ENCODE measurements at places on chromosomes 12 and 14.

- DNase-seq: no peak
- peak overlapping the region; percentile 92 for H3K27ac ChIP-seq
- H3K4me1 ChIP-seq: peaks cover 87% of the 10 kb centered on the region
- H3K36me3 ChIP-seq: no peaks in the 10 kb centered on the region
Observed at GRCh38 chr14:65972346-65972870, 513.8 kb upstream of the CCDC196 start.

DNA sequence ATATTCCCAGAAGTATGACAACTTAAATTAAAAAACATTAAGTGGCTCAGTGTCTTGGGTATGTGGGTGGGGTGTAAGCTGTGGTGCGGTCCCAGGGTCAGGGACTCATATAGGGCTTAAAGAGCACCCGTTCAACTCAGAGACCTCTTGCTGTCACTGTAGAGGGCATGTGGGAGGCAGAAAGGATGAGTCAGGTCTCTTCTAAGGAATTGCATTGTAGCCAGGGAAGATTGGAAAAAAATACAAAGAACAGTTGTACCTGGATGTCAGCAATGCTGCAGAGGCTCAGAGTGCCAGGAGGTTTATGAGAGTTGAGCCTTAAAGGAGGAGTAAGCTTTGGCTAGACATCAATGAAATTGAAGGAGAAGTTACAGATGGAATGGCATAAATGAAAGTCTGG lies 104.1 kb downstream of the MYRFL start:
- H3K27ac ChIP-seq: peak overlapping the region; percentile 6
- no peak for DNase-seq
- H3K27me3 ChIP-seq: peaks cover 6% of the 10 kb centered on the region
- no peak overlapping the region for H3K4me3 ChIP-seq
- peaks cover 54% of the 10 kb centered on the region for H3K4me1 ChIP-seq

GRCh38 chr14:86596024-86596423 lies 1066.1 kb downstream of the FLRT2 start:
- peaks cover 3% of the 10 kb centered on the region for H3K27me3 ChIP-seq
- no peaks in the 10 kb centered on the region for H3K4me1 ChIP-seq
- H3K4me3 ChIP-seq: no peak overlapping the region
- H3K27ac ChIP-seq: no peak overlapping the region
- H3K36me3 ChIP-seq: no peaks in the 10 kb centered on the region

GRCh38 chr14:54665946-54666345 lies 99.0 kb downstream of the SAMD4A start:
- H3K4me3 ChIP-seq: no peak overlapping the region
- DNase-seq: no peak
- H3K27me3 ChIP-seq: peaks cover 2% of the 10 kb centered on the region
- H3K36me3 ChIP-seq: no peaks in the 10 kb centered on the region
- peaks cover 31% of the 10 kb centered on the region for H3K4me1 ChIP-seq

GRCh38 chr14:36556811-36557433 lies 25.5 kb downstream of the NKX2-8 start:
- H3K27me3 ChIP-seq: peaks cover 52% of the 10 kb centered on the region
- H3K27ac ChIP-seq: no peak overlapping the region
- peaks cover 6% of the 10 kb centered on the region for H3K4me1 ChIP-seq
- H3K36me3 ChIP-seq: no peaks in the 10 kb centered on the region
- no peak overlapping the region for H3K4me3 ChIP-seq

GRCh38 chr14:64870160-64870559 lies 9.5 kb downstream of the SPTB start:
- DNase-seq: no peak
- H3K36me3 ChIP-seq: peaks cover 5% of the 10 kb centered on the region
- no peak overlapping the region for H3K4me3 ChIP-seq

- no peaks in the 10 kb centered on the region for H3K36me3 ChIP-seq
- H3K27ac ChIP-seq: no peak overlapping the region
- DNase-seq: no peak
- H3K4me1 ChIP-seq: no peaks in the 10 kb centered on the region
Observed at GRCh38 chr12:79482323-79482722, 208.4 kb downstream of the PAWR start.

- no peak for DNase-seq
- H3K4me1 ChIP-seq: peaks cover 29% of the 10 kb centered on the region
- H3K4me3 ChIP-seq: no peak overlapping the region
- peaks cover 67% of the 10 kb centered on the region for H3K36me3 ChIP-seq
- peak overlapping the region; percentile 29 for H3K27ac ChIP-seq
Observed at GRCh38 chr12:109952873-109953272, 43.3 kb downstream of the GIT2 start.

DNA sequence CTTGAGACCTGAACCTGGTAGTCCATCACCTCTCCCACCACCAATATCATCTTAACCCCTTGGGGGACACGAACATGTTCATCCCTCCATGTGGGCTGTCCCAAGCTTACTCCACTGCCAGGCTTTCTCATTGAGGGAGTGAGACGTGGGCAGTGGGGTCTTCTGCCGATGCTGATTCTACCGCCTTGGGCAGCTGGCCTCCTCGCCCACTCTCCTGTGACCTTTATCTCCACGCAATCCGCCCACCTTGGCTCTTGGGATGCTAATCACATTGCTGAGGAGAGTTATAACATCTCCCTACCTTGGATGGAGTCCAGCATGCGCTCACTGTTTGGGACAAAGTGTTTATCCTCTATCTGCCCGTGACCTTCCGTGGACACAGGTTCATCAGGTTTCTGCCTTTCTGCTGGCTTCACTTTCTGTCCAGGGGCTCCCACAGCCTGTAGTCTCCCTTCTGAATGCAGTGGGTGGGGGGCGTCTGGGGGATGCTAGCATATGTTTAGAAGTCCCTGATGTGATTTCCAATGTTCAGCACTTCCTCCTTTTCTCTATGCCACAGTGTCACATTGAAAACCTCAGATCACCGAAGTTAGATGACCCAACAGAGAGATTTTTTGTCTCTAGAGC lies 53.2 kb upstream of the ESRRB start:
- H3K36me3 ChIP-seq: no peaks in the 10 kb centered on the region
- H3K27ac ChIP-seq: no peak overlapping the region
- H3K27me3 ChIP-seq: peaks cover 93% of the 10 kb centered on the region
- DNase-seq: no peak

DNA sequence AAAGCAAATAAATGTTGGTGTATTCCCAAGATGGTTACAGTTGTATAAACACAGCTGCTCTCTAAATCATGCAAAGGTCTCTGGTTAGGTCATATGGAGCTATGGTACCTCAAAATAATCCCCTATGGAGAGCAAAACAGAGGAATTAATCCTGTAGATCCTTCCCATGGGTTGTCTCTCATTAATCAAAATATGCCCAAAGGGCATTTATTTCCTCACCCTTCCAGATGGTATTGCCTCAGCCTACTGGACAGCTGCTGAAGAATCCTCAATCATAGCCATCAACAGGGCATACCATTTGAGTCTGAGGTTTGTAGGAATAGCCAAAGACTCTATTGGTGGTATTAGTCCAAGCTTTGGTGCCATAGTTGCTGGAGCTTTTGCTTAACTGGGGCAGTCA lies 360.9 kb downstream of the RPL10L start:
- H3K27ac ChIP-seq: no peak overlapping the region
- DNase-seq: no peak
- H3K4me1 ChIP-seq: peaks cover 6% of the 10 kb centered on the region
- H3K36me3 ChIP-seq: peaks cover 13% of the 10 kb centered on the region
- H3K27me3 ChIP-seq: no peaks in the 10 kb centered on the region
- no peak overlapping the region for H3K4me3 ChIP-seq

DNA sequence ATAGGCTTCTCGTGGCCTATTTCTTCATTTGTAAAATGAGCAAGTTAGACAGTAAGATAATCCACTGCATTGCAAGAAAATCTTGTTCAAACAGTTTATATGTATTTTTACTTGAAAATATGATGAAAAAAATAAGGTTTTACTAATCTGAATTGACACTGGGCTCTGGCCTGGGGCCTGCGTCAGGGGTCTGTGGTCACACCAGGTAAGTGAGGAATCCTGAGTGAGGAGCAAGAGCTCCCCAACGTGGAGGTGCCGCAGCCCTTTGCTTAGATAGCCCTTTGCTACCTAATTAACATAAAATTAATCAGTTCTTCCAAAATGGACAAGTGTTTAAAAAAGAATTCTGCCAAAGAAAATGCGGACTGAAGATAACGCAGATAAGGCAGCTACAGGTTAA lies 39.1 kb upstream of the STAB2 start:
- no peak overlapping the region for H3K4me3 ChIP-seq
- DNase-seq: no peak
- no peaks in the 10 kb centered on the region for H3K36me3 ChIP-seq
- H3K27ac ChIP-seq: no peak overlapping the region

- no peak for DNase-seq
- peaks cover 10% of the 10 kb centered on the region for H3K36me3 ChIP-seq
- peak overlapping the region; percentile 87 for H3K4me3 ChIP-seq
Observed at GRCh38 chr14:24270537-24271133, 762 bp downstream of the RABGGTA start.

DNA sequence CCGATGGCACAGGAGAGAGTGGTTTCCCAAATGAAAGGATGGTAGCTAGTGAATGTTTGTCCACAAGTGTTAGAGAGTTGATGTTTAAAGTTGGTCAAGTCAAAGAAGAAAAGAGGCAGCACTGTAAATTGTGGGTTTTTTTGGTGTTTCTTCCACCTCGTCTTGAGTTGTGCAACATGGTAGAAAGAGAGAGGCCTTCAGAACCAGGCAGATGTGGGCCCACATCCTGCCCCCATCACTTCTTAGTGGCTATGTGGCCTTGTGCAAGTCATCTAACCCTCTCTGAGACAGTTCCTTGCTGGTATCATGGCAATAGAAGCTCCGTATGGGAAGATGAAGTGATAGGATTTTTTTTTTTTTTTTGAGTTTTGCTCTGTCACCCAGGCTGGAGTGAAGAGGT lies 60.8 kb downstream of the NDUFA12 start:
- no peak overlapping the region for H3K27ac ChIP-seq
- H3K4me1 ChIP-seq: peaks cover 11% of the 10 kb centered on the region
- H3K27me3 ChIP-seq: peaks cover 4% of the 10 kb centered on the region
- no peaks in the 10 kb centered on the region for H3K36me3 ChIP-seq
- H3K4me3 ChIP-seq: no peak overlapping the region

DNA sequence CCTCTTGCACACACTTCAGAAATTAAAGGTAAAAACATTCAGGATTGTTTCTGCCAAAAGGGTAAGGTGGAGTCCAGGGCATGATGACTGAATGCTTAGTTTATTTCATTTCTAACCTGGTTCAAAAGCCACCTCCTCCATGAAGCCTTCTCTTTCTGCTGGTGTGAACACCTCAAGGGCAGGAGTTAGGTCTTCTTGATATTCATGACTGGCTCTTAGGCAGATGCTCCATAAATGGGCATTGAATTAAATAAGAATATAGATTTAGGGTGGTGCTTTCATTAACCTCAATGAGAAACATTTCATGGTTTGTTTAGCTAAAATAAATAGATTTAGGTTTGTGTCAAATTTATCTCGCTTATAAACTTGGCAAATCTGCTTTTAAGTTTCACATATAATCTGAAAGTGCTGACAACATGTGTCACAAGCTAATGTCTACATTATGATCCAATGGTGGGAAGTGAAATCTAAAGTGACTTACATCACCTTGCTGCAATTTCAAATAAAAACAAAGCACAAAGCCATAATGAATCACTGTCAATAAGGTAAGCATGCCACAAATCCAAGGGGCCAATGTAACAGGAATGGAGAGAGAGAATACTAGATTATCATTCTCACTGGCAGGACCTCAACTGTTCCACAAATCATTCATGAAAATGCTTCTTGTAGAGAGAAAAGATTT lies 72.7 kb upstream of the GRIP1 start:
- no peaks in the 10 kb centered on the region for H3K36me3 ChIP-seq
- no peak overlapping the region for H3K27ac ChIP-seq
- H3K4me3 ChIP-seq: no peak overlapping the region
- H3K4me1 ChIP-seq: peaks cover 12% of the 10 kb centered on the region
- DNase-seq: no peak
- H3K27me3 ChIP-seq: no peaks in the 10 kb centered on the region

- no peak overlapping the region for H3K4me3 ChIP-seq
- no peaks in the 10 kb centered on the region for H3K27me3 ChIP-seq
- no peak overlapping the region for H3K27ac ChIP-seq
Observed at GRCh38 chr12:100017056-100017455, 32.3 kb upstream of the ANKS1B start.

GRCh38 chr12:69985656-69986055 lies 160.6 kb downstream of the MYRFL start:
- no peak overlapping the region for H3K4me3 ChIP-seq
- no peak overlapping the region for H3K27ac ChIP-seq
- peaks cover 3% of the 10 kb centered on the region for H3K27me3 ChIP-seq
- H3K4me1 ChIP-seq: no peaks in the 10 kb centered on the region
- DNase-seq: peak; percentile 25

GRCh38 chr12:2138871-2139308 lies 86.1 kb downstream of the CACNA1C start:
- peaks cover 27% of the 10 kb centered on the region for H3K4me1 ChIP-seq
- no peak for DNase-seq
- H3K27ac ChIP-seq: no peak overlapping the region
- H3K27me3 ChIP-seq: peaks cover 6% of the 10 kb centered on the region
- H3K36me3 ChIP-seq: peaks cover 9% of the 10 kb centered on the region
- H3K4me3 ChIP-seq: no peak overlapping the region

- DNase-seq: no peak
- H3K4me3 ChIP-seq: no peak overlapping the region
- no peak overlapping the region for H3K27ac ChIP-seq
- H3K4me1 ChIP-seq: peaks cover 7% of the 10 kb centered on the region
- H3K27me3 ChIP-seq: peaks cover 4% of the 10 kb centered on the region
Observed at GRCh38 chr14:27668531-27668930, 1070.7 kb upstream of the NOVA1 start.

- H3K4me3 ChIP-seq: no peak overlapping the region
- no peaks in the 10 kb centered on the region for H3K36me3 ChIP-seq
- peaks cover 4% of the 10 kb centered on the region for H3K27me3 ChIP-seq
- no peak overlapping the region for H3K27ac ChIP-seq
- H3K4me1 ChIP-seq: peaks cover 6% of the 10 kb centered on the region
Observed at GRCh38 chr12:83349907-83350611, 663.4 kb downstream of the TMTC2 start.

DNA sequence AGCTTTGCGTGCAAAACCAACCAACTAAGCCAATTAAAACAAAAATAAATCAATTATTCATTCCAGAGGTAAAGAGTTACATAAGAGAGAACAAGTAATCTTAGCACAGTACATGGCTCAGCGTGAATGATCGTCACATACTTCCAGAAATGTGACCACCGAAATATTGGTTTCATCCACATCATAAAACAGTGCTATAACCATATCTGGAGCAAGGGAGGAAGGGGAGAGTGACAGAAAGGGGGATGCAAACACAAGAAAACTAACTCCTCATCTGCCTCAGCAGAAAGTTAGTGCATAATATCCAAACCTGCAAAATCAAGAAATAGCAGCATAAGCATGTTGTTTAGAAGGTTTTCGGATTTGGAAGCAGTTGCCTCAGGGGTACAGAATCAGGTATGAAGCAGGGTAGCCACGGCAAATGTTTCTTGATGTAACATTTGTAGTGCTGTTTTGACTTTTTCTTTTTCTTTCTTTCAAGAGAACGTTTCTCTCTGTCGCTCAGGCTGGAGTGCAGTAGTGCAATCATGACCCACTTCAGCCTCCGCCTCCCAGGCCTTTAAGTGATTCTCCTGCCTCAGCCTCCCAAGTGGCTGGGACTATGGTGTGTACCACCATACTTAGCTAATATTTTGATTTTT lies 93.9 kb upstream of the EGLN3 start:
- H3K4me3 ChIP-seq: no peak overlapping the region
- H3K4me1 ChIP-seq: peaks cover 11% of the 10 kb centered on the region
- peaks cover 2% of the 10 kb centered on the region for H3K27me3 ChIP-seq

- H3K27ac ChIP-seq: peak overlapping the region; percentile 89
- no peak for DNase-seq
- no peaks in the 10 kb centered on the region for H3K36me3 ChIP-seq
- no peak overlapping the region for H3K4me3 ChIP-seq
- peaks cover 18% of the 10 kb centered on the region for H3K27me3 ChIP-seq
Observed at GRCh38 chr12:108622421-108622820, 11.3 kb downstream of the SELPLG start.

GRCh38 chr12:128474916-128475315 lies 207.9 kb downstream of the TMEM132C start:
- H3K4me3 ChIP-seq: no peak overlapping the region
- H3K36me3 ChIP-seq: peaks cover 26% of the 10 kb centered on the region
- H3K27ac ChIP-seq: peak overlapping the region; percentile 26
- H3K4me1 ChIP-seq: peaks cover 68% of the 10 kb centered on the region
- H3K27me3 ChIP-seq: no peaks in the 10 kb centered on the region
